ENCODE measurements at places on chromosomes 2 and 18.

DNA sequence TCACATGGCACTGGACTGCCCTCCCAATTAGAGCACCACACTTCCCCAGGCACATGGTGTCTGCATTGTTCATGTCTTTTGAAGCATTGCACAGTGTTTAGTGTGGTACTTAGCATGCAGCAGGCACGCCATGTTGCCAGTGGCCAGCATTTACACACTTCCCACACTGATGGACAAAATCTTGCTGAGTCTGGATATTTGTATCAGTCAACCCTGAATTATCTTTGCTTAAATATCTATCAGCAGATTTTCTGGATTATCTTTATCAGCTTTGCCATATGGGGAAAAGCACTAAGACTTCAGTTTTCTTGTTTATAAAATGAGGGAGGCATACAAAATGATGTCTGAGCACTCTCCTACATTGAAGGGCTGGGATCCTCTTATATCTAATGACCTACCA, 416.0 kb upstream of the MMADHC start:
- DNase-seq = no peak

GRCh38 chr2:233287871-233288270, 19.7 kb upstream of the SAG start:
- no peak for DNase-seq

DNA sequence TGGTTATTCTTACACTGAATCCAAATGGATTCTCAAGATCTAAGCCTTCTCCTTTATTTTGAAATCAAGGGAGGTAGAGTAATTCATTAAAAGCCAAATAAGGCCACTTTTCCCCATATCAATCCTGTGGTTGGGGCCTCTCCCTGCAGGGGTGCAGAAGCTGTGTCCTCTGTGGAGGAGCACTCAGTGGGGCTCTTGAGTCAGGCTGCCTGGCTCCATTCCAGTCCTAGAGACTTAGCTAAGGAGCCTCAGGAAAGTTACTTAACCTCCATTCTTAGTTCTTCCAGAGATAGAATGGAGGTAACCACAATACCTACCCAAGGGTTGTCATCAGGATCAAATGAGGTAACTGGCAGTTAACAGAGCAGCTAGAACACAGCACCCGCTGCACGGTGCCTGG, 564.3 kb downstream of the CMPK2 start:
- no peak for DNase-seq

DNA sequence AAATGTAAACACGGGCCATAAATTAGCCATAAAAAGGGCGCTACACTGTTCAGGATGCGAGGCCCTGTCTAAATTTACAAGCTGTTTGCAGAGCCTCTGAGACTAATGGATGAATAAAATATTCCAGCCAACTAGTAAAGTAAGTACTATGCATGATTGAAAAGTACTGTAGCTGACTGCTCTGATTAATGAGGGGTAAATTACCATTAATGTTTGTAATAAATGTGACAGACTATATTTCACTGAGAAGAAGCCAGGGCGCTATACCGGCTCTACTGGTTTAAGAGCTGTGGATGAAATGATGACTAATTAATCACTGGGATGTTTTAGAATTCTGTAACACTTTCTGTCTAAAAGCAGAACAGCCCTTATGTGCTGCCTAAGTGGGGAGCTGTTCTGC, 54.3 kb upstream of the RGPD4 start:
- DNase-seq = no peak
